ENCODE measurements at places on chromosomes 4 and X.

- no peak for DNase-seq
Observed at GRCh38 chr4:153808175-153808574, 19.3 kb upstream of the SFRP2 start.

- no peak for DNase-seq
Observed at GRCh38 chr4:158411269-158411668, 110.4 kb upstream of the RXFP1 start.

DNA sequence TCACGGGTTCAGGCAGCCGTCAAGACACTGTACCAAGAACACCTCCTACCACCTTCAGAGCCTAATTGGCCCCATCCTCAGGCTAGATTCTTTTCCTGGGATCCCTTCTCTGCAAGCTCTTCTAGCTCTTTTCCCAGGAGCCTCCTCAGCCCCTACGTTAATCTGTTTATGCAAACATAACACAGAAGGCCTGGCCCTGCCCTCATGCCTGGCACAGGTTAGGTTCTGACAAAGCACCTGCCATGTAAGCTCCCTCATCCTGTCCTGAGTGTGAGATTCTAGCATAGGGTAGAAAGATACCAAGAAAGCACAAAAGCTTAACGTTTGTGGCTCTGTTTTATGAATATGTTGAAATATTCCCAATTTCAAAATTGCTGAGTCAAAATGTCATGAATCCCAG lies 93.6 kb downstream of the IRF2 start:
- no peak for DNase-seq

- no peak for DNase-seq
Observed at GRCh38 chr4:5843573-5844530, 49.0 kb downstream of the CRMP1 start.

DNA sequence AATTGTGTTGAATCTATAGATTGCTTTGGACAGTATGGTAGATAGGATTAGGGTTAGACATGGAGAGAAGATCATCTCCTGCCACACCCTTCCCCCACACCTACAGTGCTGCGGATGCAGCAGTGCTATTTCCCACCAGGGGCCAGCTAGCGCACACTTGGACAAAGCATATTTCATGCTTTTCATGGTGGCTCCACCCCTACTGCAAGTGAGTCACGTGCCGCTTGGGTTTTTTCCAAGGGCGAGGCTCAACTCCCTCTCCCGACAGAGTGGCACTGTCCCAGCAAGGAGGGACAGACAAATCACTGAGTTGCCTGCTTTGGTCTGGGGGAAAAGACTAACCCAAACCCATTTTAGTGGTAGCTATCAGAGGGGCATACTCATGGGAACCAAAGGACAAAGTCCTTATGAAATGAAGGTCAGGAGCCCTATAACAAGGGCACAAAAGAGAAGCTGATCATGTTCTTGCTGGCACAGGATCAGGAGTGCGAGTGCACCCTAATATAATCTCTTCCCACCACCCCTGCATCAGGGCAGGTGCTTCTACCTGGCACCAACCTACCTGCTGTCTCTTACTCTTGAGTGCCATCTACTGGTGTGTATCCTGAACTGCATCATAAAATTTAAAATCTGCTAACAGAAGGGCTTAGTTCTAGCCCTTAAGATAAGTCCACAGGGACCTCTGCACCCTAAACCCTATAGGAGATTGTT lies 55.1 kb upstream of the PGAM4 start:
- DNase-seq = peak; percentile 8

- no peak for DNase-seq
Observed at GRCh38 chrX:53188763-53189162, 36.2 kb downstream of the KDM5C start.

DNA sequence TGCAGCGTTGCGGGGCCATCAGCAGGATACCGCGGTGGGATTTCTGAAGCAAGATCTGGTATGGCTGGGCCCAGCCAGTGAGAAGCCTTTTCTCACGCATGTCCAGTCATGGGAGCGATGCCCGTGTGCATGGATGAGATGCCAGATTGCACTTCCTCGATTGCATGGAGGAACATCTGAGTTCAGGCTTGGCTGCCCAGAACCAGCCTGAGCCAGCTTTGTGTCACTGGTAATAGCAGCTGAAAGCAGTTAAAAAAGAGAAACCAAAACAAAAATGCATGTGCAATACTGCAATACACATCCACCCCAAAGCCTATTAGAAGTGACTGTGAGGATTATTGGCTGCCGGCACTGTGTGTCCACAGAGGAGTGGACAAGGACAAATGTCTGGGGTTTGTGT lies 59.3 kb downstream of the PSAPL1 start:
- no peak for DNase-seq

DNA sequence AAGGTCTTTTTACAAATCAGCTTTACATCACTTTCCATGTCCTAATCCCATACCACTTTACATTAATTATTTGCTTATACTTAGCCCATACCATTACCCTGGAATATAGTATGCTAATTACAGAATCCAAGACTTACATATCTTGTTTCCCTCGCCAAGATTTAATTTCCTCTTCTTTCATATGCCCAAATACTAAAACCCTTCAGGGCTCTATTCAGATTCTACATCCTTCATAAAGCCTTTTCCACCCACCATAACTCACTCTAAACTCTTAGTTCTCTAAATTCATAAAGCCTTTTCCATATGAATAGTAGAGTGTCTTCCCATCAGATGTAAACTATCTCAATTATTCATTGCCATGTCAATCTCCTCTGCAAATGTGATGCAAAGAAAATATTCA lies 390.7 kb downstream of the STPG2 start:
- DNase-seq = no peak

- DNase-seq = no peak
Observed at GRCh38 chr4:7430368-7430964, 4.3 kb downstream of the PSAPL1 start.

DNA sequence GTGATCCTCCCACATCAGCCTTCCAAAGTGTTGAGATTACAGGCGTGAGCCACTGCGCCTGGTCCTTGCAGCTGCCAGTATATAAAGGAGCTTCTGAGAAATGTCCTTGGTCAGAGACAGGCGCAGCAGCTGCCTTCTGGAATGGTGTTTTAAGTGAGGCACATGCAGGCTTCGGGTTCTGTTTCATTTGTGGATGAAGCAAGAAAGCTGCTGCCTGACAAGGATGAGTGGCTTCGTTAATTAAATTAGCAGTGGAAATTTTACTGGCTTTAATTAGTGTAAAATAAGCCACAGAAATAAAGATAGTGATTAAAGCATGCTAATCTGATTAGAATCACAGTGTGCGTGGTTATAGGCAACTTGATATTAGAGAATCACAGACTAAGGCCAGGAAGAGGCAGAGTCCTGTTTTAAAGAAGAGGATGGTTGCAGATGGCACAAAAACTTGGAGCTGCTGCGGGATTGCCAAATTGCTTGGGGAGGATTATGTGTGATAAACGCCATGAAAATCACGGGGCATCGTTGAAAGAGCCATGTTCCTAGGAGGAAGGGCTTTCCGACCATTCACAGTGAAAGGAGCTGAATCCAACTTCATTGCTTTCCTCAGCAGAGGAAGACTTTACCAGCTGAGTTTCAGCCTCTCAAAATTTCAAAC lies 348.4 kb upstream of the FAT1 start:
- DNase-seq = no peak

- peak; percentile 5 for DNase-seq
Observed at GRCh38 chrX:44935640-44936039, 62.7 kb downstream of the KDM6A start.

DNA sequence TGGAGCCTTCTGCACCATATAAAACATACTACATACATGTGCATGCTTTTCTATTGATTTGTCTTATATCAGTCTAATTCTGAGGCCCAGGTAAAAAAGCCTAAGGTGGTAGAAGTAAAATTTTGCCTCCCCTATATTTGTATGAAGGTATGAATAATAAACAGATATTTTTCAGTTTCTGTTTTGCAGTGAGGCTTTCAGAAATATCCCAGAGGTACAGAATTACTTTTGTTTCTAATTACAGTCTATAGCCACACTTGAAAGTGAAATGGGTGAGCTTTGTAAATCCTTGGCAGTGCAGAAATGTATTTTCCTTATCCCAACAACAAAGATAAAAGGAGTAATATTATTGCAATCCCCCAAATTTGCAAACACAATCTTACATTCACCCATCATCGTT lies 59.5 kb downstream of the DDX60 start:
- no peak for DNase-seq

- no peak for DNase-seq
Observed at GRCh38 chr4:111997785-111998184, 147.5 kb upstream of the FAM241A start.

DNA sequence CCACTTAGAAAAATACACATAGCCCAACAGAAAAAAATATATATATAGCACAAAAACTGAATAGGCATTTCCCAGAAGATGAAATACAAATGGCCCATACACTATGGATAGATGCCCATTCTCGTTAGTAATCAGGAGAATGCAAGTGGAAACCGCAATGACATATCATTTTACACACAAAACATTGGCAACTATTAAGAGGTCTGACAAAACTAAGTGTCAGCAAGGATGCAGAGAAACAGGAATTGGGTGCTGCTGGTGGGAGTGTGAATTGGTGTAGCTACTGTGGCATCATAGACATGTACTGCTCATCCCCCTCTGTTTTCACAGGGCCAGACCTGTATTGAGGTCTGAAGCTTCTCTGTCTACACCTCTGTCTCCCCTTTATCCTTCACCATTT lies 320.0 kb downstream of the IDS start:
- no peak for DNase-seq

- no peak for DNase-seq
Observed at GRCh38 chrX:15977644-15978043, 123.0 kb upstream of the AP1S2 start.

GRCh38 chr4:189305500-189305899 lies 635.2 kb upstream of the FRG1 start:
- DNase-seq = no peak

GRCh38 chr4:30828264-30828926 lies 108.2 kb downstream of the PCDH7 start:
- no peak for DNase-seq

DNA sequence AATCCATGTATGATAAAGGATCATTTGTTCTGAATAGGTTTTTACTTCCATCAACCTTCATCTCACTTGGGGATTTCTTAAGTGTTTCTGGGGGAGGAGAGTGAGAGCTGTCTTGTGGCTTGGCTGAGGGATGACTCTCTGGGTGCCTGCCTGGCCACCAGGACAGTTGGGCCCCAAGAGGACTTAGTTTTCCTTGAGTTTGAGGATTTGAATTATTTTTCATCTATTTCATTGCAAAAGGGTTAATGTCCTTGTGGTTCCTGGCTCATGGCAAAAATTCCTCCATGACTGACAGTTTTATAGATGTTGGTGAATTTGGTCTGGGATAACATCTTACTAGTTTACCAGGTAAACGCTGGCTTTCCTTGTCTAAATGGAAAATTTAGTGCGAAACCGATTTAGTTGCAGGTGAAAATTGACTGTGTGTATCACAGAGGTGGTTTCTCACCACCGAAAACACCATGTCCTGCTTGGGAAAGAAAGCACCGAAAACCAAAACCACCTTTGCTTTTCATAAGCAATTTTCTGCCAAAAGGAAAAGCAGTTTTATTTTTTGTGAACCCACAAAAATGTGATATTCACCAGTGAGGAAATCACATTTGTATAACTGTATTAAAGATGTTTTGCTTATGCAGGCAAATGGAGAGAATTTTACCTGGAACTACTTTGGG lies 331.3 kb upstream of the SFRP2 start:
- no peak for DNase-seq

GRCh38 chrX:103941201-103941975 lies 21.0 kb upstream of the TMSB15B start:
- peak; percentile 28 for DNase-seq

GRCh38 chr4:85722807-85723206 lies 247.9 kb downstream of the ARHGAP24 start:
- no peak for DNase-seq

All from ACHN (cell line).